Thoracic aorta (tissue), 2 donors: ENCODE measurements at places on chromosomes 13 and 19. TPM values are rescaled to one million over a fixed set of nuclear protein-coding genes. Genes with fewer than 3 reads are reported as not detected.

The FREM2 gene
- total RNA-seq = 0.14 TPM

The ZNF442 gene
- total RNA-seq = 0.81 TPM

The RCBTB2 gene
- 15.8 TPM for total RNA-seq

The MUC16 gene
- total RNA-seq = not detected

The FCAR gene
- 7.1 TPM for total RNA-seq

The AMER2 gene
- total RNA-seq = not detected

GRCh38 chr19:34402074-34402600, 2.1 kb upstream of the PDCD2L start:
- DNase-seq = no peak

DNA sequence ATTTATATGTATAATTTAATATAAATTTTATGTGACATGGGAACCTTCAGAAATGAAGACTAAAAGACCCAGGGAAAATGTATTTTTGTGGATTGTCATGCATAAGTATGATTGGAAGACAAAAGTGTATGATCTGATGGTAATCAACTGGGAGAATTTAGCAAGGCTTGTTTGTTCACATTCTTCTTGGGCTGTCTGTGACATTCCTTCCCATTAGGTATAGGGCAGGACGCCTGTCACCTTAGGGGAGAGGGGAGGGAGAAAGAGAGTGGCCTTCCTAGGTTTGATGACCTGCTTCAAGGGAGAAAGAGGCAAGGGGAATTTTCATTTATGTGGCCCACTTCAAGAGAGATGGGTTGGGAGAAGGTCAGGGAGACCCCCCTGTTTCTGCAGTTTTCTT, 22.4 kb downstream of the PIBF1 start:
- no peak for DNase-seq

DNA sequence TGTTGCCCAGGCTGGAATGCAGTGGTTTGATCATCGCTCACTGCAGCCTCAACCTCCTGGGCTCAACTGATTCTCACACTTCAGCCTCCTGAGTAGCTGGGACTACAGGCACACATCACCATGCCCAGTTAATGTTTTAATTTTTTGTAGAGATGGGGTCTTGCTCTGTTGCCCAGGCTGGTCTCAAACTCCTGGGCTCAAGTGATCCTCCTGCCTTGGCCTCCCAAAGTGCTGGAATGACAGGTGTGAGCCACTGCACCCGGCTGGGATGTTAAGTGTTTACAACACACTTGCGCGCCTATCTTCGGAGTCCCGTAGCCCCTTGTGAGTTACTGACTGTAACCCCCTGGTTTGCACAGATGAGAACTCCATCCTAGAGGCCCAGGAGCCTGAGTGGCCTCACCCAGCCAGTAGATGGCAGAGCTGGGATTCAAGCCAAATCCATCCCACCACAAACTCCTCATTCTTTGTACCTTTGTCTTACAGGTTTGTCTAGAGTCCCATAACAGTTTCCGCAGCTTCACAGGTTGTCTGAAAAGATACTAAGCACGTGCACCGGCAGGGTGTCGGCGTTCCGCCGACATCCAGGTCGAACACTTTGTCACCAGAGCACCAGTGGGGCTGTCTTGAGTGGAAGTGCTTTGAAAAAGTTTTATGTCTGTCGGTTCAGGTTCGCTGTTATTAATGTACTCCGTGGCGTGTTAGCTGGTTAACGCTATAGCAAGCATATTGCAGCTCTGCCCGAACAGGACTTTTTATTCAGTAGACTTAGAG, 14.7 kb downstream of the MAG start:
- DNase-seq = no peak

DNA sequence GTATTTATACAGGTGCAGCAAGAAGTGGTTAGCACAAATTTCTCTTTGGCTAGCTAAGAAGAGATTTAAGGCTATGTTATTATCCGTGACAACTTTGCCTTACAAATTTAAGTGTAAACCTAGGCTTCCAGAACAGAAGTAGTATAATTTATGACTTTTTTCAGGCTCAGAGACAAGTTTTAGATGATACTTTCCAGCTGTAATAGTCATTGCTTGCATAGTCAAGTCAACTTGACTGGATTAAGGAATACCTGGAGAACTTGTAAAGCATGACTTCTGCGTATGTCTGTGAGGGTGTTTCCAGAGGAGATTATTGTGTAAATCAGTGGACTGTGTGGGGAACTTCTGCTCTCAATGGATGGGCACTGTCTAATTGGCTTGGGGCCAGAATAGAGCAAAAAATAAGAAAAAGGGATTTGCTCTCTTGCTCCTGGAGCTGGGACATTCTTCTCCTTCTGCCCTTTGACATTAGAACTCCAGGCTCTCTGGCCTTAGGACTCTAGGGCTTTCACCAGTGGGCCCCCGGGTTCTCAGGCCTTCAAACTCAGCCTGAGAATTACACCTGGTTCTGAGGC, 33.0 kb downstream of the CYSLTR2 start:
- DNase-seq = no peak

DNA sequence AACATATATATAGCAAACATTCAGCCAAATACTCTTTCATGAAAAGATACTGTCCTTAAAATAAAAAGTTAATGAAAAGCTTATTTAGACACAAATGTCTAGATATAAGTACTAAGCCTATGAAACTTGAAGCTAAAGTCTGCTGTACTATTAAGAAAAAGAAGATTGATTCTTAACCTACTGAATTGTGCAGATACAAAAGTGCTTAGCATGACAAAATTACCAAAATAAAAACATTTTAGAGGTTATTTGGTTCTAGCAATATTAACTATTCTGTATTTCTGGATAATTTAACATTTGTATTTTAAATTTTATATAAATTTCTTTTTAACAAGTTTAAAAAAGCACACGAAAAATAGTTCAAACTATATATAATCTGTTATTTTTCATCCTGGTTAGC, 8.8 kb downstream of the RNF6 start:
- DNase-seq = no peak

GRCh38 chr19:37583340-37583739, 11.3 kb downstream of the ZNF571 start:
- no peak for DNase-seq

GRCh38 chr13:92103689-92104153, 705.3 kb downstream of the GPC5 start:
- DNase-seq = no peak

DNA sequence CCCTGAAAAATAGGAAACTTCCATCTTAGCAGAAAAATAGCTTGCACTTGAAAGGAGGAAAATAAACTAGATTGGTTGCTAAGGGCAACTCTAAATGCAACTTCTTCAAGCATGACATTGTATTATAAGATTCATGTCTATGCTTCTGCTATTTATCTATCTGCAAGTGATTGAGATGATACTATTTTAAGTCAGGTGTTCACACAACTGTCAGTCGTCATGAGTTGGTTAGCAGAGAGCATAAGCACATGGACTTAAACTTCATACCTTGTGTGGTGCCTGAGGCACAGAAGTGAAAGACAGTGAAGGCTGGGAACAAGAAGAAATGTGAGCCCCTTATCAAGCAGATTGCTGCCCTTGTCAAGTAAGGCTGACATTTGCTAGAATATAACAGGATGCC, 82.9 kb downstream of the SLITRK5 start:
- no peak for DNase-seq

DNA sequence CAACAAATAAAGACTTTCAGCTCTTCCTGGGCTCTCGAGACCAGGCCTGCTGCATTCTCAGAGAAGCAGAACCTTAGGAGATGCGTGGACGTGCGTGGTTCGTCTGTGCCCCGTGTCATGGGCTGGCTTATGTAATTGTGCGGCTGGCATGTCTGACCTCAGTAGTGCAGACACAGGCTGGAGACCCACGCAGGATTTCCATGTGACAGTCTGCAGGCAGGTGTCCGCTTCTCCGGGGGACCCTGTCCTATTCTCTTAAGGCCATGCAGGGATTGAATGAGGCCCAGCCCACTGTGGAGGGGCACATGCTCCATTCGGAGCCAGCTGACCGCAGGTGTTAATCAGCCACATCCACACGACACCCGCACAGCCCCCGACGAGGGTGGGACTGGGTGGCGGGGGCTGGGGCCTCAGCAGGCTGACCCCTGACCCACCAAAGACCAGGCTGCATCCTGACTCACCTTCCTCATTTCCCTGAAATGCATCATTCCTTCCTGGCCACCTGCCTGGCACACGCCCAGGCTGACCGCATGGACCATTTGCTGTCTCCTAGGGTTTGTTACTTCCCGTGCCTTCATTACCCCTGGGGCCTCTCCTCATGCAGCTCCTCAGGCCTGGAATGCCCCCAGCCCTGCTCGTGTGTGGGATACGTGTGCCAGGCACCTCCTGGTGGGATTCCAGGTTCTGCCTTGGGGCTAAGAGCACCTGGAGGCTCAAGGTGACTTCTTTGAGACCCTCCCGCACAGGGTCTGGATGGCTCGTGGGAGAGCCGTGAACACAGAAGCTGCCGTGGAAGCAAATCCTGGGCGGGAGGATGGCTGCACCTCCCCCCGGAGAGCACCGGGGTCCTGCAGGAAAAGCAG, 10.7 kb upstream of the MCF2L start:
- no peak for DNase-seq

GRCh38 chr13:109586509-109587346, 199.7 kb downstream of the IRS2 start:
- DNase-seq = no peak

DNA sequence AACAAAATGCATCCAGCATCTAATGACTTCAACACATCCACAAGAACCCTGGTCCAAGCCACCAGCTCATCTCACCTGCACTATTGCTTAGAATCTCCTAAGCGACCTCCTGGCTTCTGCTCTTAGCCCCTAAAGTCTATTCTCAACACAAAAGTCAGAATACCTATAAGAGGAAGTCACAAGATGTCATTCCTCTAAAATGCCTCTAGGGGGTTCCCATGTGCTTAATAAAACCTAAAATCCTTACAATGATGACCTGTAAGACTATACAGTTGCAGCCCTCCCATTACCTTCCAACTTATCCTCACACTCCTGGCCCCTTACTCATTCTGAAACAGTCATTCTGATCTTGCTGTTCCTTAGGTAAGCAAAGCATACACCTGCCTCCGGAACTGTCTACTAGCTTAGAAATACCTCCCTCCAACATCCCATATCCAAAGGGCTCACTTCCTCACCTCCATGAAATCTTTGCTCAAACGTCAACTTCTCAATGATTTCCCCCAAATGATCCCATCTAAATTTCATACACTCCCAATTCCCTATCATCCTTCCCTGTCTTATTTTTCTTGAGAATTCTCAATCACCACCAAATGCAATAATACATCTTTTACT, 10.0 kb downstream of the ATP7B start:
- DNase-seq = no peak
